ENCODE measurements at places on chromosomes 3 and 15.

DNA sequence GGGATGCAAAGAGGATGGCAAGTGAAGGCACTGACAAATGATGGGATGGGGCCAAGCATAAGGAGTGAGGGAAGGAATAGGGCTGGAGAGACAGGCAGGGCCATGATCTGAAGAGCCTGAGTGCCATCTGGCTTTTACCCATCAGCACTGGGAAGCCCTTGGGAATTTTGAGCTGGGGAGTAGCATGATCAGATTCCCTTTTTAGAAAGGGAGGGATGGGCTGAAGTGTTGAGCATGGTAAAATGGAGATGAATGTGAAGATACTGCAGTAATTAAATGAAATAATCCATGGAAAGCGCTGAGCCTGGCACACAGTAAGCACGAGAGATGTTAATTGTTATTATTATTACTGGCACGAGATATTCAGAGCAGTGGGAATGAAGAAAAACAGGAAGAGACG lies 9.9 kb downstream of the RBP1 start:
- no peak for DNase-seq

GRCh38 chr15:87225436-87225835 lies 1031.1 kb downstream of the NTRK3 start:
- no peak for DNase-seq

GRCh38 chr15:83854321-83854720 lies 200.4 kb downstream of the ADAMTSL3 start:
- DNase-seq, result no peak

DNA sequence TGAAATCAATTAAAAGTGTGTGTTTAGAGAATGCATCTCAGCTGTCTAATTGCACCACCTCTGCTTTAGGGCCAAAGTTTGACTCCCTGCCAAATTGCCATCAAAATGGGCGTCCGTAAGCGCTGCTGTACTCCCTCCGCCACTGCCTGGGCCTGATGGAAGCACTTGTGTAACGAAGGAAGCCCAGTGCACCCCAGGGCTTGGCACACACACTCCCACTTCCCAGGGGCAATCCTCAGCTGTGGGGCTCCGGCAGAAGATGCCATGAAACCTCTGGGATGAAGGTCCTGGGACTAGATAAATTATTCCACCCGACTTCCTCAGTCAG lies 137.8 kb downstream of the RORA start:
- no peak for DNase-seq

- DNase-seq, result no peak
Measured at GRCh38 chr3:150049317-150049716, 78.6 kb upstream of the PFN2 start.

- DNase-seq, result no peak
Measured at GRCh38 chr15:47624503-47624902, 92.8 kb upstream of the SEMA6D start.

DNA sequence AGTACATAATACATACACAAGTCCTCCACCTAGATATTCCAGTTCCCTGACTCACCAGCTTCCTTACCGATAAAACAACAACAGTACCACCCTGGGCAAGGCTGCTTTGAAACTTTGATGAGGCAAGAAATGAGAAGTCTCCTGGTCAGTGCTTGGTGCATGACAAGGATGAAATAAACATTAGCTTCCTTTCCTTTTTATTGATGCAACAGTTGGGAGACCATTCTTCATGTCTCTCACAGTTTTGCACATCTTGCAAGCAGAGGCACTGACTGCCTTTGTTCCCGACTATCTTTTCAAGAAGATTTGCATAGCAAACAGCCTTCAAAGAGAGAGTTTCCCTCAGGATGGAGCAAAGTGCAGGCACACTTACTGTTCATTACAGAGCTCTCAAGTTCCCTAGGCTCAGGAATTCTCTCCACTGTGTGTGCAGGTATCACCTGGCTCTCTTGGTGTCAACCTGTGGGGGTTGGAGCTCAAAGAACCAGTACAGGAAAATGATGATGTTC lies 65.2 kb downstream of the MYLK start:
- no peak for DNase-seq

Data from stimulated activated CD4-positive, alpha-beta T cell treated with anti-CD3 and anti-CD28 coated beads, TNF-alpha, amount 100 ng/mL, for 1 hour (primary cell).